ENCODE measurements at places on chromosomes 1 and 21.

DNA sequence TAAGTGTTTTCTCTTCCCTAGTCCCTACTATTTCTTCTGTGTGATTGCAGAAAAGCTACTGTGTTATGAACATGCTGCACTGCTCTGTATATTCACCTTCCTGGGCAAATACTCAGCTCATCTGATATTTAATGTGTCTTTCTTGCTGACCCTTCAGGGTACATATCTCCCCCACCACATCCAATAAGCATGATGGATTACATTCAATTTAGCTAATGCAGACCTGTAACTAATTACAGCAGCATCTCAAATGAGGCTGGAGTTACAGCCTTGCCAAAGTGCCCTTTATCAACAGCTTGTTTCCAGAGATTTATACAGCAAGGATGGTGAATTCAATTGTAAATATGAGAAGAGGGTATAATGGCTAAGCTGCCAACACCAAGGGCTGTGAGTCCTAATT, 144.0 kb downstream of the KCNH1 start:
- no peak for DNase-seq

DNA sequence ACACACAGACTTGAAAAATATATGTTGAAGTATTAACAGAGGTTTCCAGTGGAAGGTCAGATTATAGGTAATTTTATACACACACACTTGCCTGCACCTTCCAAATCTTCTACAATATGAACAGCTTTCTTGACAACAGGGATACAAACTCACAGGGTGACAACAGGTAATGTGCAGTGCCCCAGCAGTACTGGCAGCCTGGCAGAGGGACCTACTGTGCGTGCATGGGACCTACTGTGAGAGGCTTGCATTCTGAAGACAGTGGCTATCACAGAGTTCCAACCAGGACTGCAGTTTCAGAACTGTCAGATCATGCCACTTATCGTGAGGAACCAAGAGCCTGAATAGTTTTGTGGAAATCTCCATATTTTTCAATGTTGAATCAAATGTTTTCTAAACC, 3.8 kb downstream of the SCYL3 start:
- no peak for DNase-seq

GRCh38 chr1:186494832-186495271, 33.9 kb upstream of the PDC start:
- DNase-seq = no peak

- DNase-seq = peak; percentile 6
Measured at GRCh38 chr1:164440232-164440631, 118.8 kb upstream of the PBX1 start.

DNA sequence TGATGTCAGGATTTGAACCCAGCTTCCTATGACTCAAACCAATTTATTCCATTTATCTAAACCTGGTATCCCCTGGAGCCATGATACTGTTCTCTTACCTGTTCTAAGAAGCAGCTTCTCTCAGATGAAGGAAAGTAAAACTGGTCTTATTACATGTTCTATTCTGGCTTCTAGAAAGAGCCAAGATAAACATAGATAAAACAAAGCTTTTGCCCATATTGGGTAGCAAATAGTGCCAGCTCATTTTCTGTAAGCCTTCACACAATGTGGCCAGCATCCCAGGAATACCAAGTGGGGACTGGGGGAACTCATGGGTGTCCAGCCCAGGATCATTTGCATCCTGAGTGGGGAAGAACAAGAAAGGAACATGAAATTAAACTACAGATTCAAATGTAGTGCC, 53.5 kb upstream of the EPHA8 start:
- DNase-seq = no peak

- DNase-seq = no peak
Measured at GRCh38 chr1:244395965-244396364, 55.7 kb downstream of the ADSS2 start.
